ENCODE measurements at places on chromosomes 7 and 10.
A peak's percentile ranks its signal among the peaks of the same experiment; 100 is the strongest.

- no peak for DNase-seq
Observed at GRCh38 chr10:113985297-113985844, 58.3 kb upstream of the ADRB1 start.

DNA sequence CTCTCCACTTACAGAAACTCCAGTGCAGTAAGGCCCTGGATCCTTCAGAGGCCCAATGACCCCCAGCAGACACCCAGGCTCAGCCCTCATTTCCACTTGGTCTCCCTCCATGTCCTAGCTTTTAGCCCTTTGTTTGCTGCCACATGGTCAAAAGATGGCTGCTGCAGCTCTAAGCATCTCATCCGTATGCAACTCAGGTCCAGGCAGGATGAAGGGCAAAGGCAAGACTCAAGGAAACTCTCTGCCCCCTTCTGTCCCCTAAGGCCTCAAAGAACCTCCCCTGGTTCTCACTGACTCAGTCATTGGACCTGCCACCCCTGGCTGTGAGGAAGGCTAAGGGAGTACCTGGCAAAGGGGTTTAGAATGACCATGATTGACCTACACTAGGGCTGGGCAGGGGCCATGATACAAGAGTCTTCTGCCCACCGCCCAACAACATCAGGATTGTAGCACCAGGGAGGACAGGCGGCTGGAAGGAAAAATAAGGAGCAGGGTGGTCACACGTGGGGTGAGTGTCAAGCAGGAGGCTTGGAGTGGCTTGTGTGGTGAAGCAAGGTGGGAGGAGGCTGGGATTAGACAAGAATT is 303.8 kb upstream of the ZMIZ1 start:
- no peak for DNase-seq

- DNase-seq: no peak
Observed at GRCh38 chr10:110699859-110700468, 55.8 kb downstream of the RBM20 start.

DNA sequence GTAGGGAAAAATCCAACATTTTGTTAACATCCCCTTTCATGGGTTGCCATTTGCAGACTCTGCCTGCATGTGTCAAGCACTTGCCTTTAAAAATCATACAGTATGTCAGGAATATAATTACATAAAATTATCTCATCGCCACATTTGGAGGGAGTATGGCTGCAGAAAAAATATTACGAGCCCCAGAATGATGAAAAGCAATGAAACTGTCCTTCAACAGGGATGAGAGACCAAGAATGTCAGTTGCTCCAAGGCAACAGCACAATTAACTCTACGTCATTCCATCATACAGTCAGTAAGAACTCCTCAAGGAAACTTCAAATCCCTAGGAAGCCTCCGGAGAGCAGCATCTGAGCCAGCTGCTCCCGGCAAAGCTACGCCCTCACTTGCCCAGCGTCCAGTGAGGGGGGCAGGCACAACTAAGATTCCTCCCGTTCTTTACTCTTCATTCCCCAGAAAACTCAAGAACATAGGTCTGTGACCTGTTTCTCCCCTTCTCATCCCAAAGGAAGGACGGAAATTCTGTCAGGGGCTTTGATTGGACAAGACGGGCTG is 132.9 kb downstream of the ANLN start:
- DNase-seq: no peak

GRCh38 chr7:2610898-2611297 is 20.9 kb upstream of the TTYH3 start:
- no peak for DNase-seq

- no peak for DNase-seq
Observed at GRCh38 chr7:146791344-146792285, 675.0 kb downstream of the CNTNAP2 start.

DNA sequence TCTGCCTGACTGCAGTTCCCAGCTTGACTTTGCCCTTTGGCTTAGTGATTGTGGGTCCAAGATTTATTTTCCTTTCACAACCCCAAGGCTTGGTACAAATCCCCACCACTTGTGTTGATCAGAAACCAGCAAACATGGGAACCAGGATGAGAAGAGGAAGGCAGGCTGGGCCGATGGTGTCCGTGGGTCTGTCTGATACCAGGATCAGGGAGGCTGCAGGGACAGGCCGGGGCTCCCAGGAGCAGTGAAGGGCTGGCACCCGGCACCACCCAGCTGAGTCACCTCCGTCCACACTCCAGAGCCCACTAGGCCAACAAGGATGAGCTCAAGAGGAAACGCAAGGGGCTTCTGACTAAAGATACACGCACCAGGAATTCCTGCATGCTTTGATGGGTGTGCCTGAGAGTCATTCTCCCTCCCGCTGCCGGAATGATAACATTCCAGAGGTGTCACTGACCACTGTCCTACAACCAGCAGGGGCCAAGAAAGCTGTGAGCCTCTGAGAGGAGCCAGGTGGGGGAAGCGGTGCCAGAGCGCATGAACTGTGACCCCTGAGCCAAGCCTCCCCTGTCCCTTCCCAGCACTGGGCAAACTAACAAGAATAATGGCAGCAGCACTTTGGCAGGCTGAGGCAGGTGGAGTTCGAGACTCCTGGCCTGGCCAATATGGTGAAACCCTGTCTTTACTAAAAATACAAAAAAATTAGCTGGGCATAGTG is 29.2 kb upstream of the PROSER2 start:
- peak; percentile 65 for DNase-seq

GRCh38 chr7:79502151-79502550 is 48.7 kb upstream of the MAGI2 start:
- no peak for DNase-seq

DNA sequence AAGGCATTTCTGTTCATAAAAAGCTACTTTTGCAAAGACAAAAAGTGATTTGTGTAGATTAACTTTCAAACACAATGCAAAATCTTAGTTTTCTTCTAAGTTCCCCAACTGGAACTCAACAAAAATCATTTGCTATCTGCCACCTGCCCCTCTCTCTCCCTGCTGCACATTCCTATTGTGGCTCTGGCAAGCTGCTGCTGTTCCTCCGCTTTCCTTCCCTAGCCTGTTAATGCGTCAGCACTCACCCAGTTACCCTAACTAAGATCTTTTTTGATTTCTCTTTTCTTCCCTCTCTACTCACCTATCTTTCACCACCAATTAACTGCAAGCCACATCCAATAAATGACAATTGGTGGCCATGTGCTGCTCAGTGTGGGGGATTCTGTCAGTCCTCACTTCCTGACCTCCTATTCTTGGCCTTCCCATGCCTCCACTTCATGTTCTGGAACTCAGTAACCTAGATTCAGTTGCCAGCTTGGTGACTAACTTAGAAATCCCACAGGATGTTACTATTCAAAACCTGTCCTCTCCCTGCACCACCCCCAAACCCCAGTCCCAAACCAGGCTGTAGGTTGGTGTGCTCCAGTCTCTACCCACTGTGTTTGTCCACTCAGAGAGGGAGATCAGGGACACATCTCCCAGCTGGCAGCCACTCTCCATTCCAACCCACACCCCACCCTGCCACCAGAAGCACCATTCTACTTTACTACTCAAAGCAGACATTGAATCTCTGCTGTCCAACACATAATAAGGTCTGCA is 140.2 kb upstream of the CTTNBP2 start:
- no peak for DNase-seq

- DNase-seq: no peak
Observed at GRCh38 chr10:20443094-20443493, 454.0 kb downstream of the NEBL start.

GRCh38 chr7:135965602-135966001 is 11.6 kb downstream of the MTPN start:
- DNase-seq: no peak

- no peak for DNase-seq
Observed at GRCh38 chr7:12716134-12716681, 28.8 kb downstream of the ARL4A start.

GRCh38 chr10:988667-989545 is 672 bp downstream of the GTPBP4 start:
- peak; percentile 82 for DNase-seq

DNA sequence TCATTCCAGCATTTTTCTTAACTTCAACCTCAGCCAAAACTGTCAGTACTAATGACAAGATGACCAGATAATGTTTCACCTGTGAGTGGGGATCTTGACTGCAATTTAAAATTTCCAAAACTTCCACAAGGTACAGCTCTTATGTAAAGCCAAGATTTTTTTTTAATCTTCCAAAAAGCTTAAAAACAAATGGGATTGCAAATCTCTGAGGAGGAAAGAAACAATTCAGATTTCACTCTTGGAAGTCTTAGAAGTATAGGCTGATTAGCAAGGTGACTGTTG is 90.2 kb downstream of the AGMO start:
- no peak for DNase-seq
